Epithelial cell of prostate (primary cell): ENCODE measurements at places on chromosomes 7 and 10.

DNA sequence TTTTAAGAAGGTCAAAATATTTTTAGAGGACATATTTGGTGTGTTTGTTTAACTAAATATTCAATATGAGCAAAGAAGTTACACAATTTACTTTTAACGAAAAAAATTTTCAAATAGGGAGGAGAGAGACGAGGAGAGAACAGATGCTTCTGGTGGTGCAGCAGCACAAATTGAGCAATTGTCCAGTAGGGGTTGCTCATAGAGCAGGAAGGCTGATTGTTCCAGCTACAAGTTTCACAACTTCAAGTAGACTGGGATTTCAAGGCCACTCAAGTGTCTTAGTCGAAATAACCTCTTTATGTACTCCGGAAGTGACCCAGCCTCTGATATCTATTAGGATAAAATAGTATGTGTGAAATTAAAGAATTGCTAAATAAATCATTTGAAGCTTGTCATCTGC lies 197.9 kb downstream of the HDAC9 start:
- DNase-seq = peak; percentile 12

GRCh38 chr7:116592445-116592844 lies 67.6 kb downstream of the CAV1 start:
- DNase-seq = no peak

- DNase-seq = no peak
These were observed 217.7 kb upstream of the MTPN start for GRCh38 chr7:136194878-136195277.

GRCh38 chr7:149764481-149765398 lies 8.6 kb downstream of the ZNF467 start:
- no peak for DNase-seq

DNA sequence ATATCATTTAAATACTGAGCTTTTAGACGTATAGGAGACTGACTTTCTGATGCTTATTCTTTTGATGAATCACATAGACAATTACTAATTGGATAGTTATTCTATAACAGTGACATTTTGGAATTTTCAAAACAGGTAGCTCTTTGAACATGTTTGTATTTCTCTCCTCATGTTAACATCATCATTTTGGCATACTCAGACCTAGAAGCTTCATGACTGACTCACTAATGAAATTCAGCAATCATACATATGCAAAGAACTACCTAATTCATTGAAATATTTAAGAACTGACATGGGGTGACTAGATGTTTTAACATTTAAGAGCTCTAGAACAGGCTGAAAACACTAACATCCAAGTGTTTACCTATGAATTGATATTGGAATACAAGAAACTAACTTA lies 192.3 kb downstream of the VTI1A start:
- DNase-seq = peak; percentile 27

- DNase-seq = no peak
These were observed 1039.5 kb upstream of the SORCS1 start for GRCh38 chr10:108203905-108204527.

GRCh38 chr7:88217675-88218428 lies 2.0 kb downstream of the SRI start:
- no peak for DNase-seq

GRCh38 chr10:100803492-100803891 lies 58.1 kb downstream of the PAX2 start:
- DNase-seq = no peak

- DNase-seq = no peak
These were observed 761 bp downstream of the KCTD7 start for GRCh38 chr7:66629222-66630062.

DNA sequence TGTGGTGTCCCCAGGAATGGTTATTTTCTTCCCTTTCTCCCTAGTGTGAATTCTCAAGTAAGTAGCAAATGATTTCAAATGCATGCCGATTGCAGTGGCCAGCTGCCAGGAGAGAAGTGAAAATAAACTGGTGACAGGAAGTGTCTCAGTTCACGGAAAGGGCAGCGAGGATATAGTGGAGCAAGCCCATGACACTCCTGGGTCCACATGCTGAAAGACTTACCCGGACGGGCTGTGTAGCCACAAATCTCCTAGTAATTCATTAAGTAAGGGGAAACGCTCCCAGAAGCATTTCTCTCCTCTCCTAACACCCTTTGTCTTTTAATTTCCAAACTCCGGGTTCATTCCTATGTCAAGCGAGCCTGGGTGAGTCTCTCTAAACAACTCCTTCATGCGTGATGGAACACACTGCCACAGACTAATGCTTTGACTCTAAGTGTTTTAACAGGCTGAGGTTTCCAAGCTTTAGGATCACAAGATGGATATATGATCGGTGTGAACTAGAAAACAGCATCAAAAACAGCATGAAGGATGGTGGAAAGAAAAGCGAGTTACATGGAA lies 125.6 kb downstream of the CYP26A1 start:
- no peak for DNase-seq

DNA sequence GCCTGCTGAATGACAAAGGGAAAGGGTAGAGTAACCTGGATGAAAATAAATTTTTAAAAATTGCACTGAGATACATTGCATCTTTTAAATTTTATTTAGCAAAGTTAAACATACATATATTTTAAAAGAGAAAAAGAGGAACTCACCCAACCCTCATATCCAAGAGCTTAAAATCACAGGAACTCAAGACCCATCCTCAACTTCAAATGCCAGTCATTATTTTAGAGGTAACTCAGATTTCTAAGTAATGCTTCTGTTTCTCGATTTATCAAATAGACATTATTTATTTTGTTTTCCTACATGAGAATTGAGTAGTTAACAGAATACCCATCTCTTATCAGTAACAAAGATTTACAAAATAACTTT lies 32.4 kb upstream of the KMT2E start:
- no peak for DNase-seq

GRCh38 chr10:30172673-30173072 lies 113.3 kb upstream of the JCAD start:
- no peak for DNase-seq

DNA sequence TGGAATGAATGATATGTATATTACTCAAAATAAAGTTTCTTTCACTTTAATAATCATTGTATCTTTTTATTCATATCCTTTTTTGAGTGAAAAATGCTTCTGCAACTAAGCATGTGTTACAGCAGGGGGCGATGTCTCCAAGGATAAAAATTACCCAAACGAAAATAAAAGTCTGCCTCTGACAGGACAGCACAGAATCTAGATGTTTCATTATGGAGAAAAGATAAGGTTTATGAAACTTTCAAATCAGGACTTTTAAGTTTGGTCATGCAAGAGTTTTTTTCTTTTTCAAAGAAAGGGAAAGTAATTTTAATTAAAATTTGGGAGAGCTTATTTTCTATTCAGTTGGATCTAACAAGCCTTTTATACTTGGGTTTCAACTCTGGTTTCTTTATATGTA lies 48.4 kb downstream of the TES start:
- DNase-seq = no peak

DNA sequence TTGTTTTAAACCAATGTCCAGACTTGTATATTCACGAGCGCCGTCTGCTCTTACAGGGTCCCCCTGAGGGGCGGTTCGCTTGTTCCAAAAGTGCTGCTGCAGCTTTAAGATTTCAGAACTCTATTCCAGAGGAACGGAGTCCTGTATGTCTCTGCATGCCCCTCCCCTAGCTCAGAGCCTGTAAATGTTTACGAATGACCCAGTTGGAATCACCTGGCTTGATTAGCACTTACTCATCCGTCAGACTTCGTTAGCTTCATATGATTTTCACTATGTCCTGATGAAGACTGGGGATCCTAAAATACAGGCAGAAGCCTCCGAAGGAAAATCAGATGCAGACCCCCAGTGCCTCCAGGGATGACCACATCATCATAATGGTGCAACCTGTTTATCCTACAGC lies 4.5 kb upstream of the CHST15 start:
- DNase-seq = no peak

DNA sequence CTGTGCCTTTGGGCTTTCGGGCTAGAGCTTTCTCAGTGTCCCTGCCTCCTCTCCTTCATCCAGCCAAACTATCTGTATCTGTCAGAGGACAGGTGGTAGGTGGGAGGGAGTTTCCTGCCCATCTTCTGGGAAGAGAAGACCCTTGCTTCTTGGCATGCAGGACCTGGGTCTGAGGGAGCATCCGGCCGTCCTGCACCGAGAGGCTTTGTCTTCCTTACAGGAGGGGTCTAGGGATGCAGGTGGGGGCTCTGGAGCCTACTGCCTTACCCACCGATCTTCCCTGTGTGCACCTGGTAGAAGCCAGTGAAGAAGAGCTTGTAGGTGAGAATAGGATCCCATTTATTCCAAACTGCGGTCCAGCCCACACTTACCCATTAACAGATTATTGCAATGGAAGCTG lies 5.8 kb upstream of the KLF6 start:
- DNase-seq = no peak

DNA sequence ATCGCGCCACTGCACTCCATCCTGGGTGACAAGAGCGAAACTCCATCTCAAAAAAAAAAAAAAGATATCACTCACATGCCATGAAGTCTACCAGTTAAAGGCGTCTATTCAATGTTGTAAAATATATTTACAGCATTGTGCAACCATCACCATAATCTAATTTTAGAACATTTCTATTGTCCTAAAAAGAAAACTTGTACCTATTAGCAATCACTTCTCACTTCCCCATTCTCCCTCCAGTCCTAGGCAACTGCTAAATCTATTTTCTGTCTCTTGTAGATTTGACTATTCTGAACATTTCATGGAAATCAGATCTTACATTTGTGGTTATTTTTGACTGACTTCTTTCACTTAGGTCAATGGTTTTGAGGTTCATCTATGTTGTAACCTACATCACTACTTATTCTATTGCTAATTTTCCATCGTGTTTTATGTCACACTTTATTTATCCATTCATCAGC lies 25.2 kb upstream of the OTUD1 start:
- no peak for DNase-seq

GRCh38 chr7:43509906-43510305 lies 73.0 kb upstream of the STK17A start:
- peak; percentile 58 for DNase-seq

- DNase-seq = peak; percentile 37
These were observed 853.6 kb downstream of the LRMDA start for GRCh38 chr10:76285012-76285411.

- DNase-seq = no peak
These were observed 14.4 kb downstream of the RNF216 start for GRCh38 chr7:5767066-5767465.

DNA sequence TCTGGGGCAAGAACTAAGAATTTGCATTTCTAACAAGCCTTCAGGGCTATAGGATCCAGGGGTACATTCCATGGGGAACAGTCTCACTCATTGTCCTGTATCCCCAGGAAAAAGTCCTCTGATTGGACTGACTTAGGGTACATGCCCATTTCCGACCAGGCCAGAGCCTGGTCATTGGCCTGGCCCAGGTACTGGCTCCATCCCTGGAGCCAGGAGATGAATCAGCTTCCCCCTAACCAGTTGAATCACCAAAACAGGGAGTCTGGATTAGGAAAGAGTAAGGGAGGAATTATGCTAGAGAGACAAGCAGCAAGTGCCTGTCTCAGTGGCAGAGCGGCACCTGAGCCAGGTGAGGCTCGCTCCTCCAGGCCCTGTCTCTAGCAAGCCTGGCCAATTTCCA lies 137.5 kb downstream of the FGFR2 start:
- DNase-seq = no peak

DNA sequence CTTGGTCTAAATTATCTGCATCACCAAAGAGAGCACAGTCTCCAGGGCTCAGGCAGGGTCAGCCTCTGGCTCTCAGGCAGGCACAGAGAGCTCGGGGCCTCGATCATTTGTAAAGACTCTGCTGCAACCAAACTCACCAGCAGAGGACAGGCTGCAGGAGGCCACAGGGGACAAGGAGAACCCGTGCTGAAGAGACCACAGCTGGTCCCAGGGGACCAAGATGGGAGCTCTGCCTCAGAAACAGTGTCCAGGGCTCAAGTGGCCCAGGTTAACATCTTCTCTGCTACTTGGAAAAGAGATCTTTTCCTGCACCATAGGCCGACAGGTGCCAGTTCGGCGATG lies 543.2 kb downstream of the PTPRN2 start:
- no peak for DNase-seq

DNA sequence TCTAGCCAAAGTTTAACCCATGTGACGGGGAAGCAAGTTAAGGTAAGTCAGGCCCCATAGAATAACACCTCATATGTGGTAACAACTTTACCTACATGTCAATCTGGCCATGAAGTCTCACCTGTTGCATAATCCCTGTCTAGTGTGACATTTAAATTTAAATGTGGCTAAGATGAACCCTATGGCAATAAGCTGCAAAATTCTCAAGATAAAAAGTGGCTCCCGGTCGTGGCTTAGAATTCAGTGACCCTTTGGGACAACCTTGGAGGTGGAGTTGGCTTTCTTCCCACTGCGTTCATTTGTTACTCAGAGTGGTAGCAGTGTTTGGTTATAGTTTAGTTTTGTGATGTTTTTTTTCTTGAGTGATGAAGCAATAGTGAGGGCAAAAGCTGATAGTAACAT lies 90.6 kb downstream of the ARID5B start:
- DNase-seq = no peak

DNA sequence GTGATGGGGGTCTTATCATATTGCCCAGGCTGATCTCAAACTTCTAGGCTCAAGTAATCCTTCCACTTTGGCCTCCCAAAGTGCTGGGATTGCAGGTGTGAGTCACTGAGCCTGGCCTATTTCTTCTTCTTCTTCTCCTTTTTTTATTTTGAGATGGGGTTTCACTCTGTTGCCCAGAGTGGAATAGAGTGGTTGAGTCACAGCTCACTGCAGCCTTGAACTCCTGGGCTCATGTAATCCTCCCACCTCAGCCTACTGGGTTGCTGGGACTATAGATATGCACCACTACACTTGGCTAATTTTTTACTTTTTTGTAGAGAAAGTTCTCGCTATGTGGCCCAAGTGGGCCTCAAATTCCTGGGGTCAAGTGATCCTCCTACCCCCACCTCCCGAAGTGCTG lies 124.3 kb downstream of the SKIDA1 start:
- DNase-seq = no peak

DNA sequence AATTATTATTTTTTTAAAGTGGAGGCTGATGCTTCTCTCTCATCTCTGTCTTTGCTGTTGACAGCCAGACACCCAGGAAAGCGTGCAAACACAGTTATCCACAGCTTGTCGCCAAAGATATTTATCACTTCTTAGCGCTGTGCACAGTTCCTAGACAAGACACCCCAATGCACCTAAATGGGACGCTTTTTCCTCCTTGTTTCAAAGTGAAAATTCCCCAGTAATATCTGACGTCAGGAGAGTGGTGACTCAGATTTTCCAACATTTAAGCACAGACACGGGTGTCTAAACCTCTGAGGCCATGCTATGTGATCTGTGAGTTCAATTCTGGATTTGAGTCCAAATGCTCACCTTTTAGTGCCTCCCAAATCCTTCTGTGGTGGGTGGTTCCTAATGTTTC lies 151.6 kb downstream of the EMX2 start:
- DNase-seq = no peak

GRCh38 chr10:132110111-132110521 lies 44.4 kb downstream of the JAKMIP3 start:
- no peak for DNase-seq

DNA sequence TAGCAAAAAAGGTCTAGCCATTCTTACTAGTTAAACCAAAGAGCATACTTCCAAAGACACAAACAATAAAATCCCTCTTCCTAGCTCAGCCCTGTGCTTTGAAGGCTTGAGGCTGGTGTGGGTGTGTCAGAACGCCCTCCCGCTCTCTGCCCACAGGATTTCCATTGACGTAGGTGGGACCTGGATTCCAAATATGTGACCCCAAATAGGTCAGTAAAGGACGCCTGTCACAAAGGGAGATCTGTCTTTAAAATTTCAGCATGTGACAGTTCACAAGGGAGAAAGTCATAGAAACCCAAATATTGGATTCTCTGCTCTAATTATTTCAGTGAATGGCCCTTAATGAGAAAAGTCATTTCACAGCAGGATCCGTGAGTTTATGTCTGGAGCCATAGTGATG lies 39.9 kb upstream of the LYZL1 start:
- DNase-seq = no peak

GRCh38 chr7:72062666-72063065 lies 349.5 kb downstream of the CALN1 start:
- DNase-seq = no peak
